ENCODE measurements at places on chromosomes 7 and 10. TPM values are rescaled to one million over a fixed set of nuclear protein-coding genes. Genes with fewer than 3 reads are reported as not detected.

The SLC25A40 gene
- 37.8 TPM for total RNA-seq

GRCh38 chr10:20713420-20713819 is 183.7 kb downstream of the NEBL start:
- no peak for DNase-seq
- no peaks in the 10 kb centered on the region for H3K4me1 ChIP-seq
- peaks cover 6% of the 10 kb centered on the region for H3K36me3 ChIP-seq
- no peak overlapping the region for H3K4me3 ChIP-seq
- peak overlapping the region; percentile 37 for H3K27ac ChIP-seq
- no peaks in the 10 kb centered on the region for H3K27me3 ChIP-seq

GRCh38 chr7:41940760-41941343 is 238.0 kb upstream of the INHBA start:
- peak overlapping the region; percentile 47 for H3K27ac ChIP-seq
- no peak overlapping the region for H3K4me3 ChIP-seq
- peaks cover 26% of the 10 kb centered on the region for H3K4me1 ChIP-seq

The OR9A2 gene
- not detected for total RNA-seq

The WBP1L gene
- 21.0 TPM for total RNA-seq

GRCh38 chr10:17181110-17181509 is 20.4 kb downstream of the TRDMT1 start:
- DNase-seq = no peak
- no peaks in the 10 kb centered on the region for H3K36me3 ChIP-seq
- H3K4me3 ChIP-seq = no peak overlapping the region
- no peaks in the 10 kb centered on the region for H3K4me1 ChIP-seq

DNA sequence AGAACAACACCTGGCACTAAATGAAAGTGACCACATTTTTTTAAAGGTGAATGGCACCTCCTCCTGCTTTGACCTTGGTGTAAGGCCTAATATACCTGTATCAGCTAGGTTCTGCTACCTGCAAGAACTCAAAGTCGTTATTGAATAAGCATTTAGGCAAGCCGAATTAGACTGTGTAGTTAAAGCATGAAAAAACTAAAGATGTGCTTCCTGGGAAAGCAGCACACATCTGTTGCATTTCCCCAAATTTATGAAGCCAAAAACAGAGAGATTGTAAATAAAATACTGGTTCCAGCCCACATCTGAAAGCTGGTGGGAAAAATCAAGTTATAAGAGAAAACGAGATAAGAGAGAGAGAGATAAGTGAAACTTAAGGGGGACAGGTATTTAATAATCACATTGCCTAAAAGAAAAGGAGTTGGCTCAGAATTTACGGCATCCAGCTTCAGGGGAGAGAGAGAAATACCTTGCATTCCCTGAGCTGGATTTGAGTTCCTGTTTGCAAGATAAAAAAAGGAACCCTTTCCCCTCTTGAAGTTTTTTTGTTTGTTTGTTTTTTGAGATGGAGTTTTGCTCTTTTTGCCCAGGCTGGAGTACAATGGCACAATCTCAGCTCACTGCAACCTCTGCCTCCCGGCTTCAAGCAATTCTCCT is 1.8 kb upstream of the XPNPEP1 start:
- peaks cover 38% of the 10 kb centered on the region for H3K4me1 ChIP-seq
- no peak for DNase-seq
- H3K4me3 ChIP-seq = no peak overlapping the region
- no peaks in the 10 kb centered on the region for H3K36me3 ChIP-seq
- peak overlapping the region; percentile 88 for H3K27ac ChIP-seq

DNA sequence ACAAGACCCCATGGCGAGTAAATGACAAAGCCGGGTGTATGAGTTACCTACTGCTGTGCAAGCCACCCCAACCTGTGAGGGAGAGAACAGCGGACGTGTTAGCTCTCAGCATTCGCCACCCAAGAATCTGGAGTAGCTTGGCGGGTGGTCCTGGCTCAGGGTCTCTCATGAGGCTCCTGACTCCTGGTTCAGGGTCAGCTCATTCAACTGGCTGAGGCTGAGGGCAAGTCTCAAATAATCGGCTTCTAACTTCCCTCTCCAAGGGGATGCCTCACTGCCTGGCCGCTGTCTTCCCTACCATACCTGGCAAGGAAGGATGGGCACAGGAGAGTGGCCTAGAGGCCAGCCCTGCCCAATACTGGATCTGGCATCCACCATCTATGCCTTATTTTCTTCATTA is 94.2 kb downstream of the HTR5A start:
- H3K36me3 ChIP-seq = no peaks in the 10 kb centered on the region
- no peak for DNase-seq
- H3K4me3 ChIP-seq = no peak overlapping the region
- no peak overlapping the region for H3K27ac ChIP-seq
- H3K4me1 ChIP-seq = peaks cover 4% of the 10 kb centered on the region
- peaks cover 18% of the 10 kb centered on the region for H3K27me3 ChIP-seq

The ZNF804B gene
- not detected for total RNA-seq

The ZNF365 gene
- 1.5 TPM for total RNA-seq
